Calu3 (cell line): ENCODE measurements at places on chromosomes 1 and 21. TPM values are rescaled to one million over a fixed set of nuclear protein-coding genes. Genes with fewer than 3 reads are reported as not detected.

GRCh38 chr1:234559902-234560676 lies 49.9 kb downstream of the IRF2BP2 start:
- H3K4me1 ChIP-seq = peaks cover 27% of the 10 kb centered on the region
- H3K4me3 ChIP-seq = no peak overlapping the region
- DNase-seq = no peak
- H3K27ac ChIP-seq = no peak overlapping the region
- H3K36me3 ChIP-seq = peaks cover 4% of the 10 kb centered on the region

DNA sequence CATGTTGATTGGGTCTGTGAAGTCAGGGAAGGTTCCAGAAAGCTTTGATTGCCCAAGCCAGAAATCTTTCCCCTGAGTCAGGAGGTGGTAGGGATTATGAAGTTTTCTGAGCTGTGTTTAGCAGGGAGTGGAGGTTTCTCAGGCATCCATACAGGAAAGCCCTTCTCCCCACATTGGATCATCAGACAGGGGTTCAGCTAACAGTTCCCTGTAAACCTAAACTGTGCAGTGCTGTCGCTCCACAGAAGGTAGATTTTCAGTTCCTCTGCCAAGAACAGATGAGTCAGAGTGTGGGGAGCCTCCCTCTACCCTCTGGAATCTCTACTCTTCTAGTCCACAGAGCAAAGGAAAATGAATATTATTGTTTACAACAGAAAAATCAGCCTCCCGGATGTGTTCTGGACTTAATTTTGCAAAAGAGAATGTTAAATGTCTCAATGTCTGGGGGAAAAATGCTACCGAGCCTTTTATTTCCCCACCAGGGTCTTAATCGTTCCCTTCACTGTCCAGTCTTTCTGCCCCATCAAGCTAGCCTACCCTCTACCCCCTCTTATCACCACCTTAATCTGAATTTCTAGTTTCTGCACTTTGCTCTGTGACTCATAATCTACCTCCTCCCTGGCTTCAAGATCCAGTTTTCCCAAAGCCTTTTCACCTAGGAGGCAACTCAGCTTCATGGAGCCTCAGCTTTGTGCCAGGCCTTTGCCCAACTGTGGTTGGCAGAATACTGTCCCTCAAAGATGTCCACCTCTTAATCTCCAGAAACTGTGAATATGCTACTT lies 355.6 kb downstream of the PRDM2 start:
- no peaks in the 10 kb centered on the region for H3K4me1 ChIP-seq
- no peak for DNase-seq
- H3K4me3 ChIP-seq = no peak overlapping the region
- H3K36me3 ChIP-seq = no peaks in the 10 kb centered on the region
- no peaks in the 10 kb centered on the region for H3K27me3 ChIP-seq

GRCh38 chr1:218946147-218946546 lies 227.5 kb upstream of the LYPLAL1 start:
- peaks cover 22% of the 10 kb centered on the region for H3K36me3 ChIP-seq
- H3K27ac ChIP-seq = peak overlapping the region; percentile 66
- peaks cover 60% of the 10 kb centered on the region for H3K4me1 ChIP-seq
- no peaks in the 10 kb centered on the region for H3K27me3 ChIP-seq

GRCh38 chr1:229694053-229694693 lies 68.1 kb downstream of the URB2 start:
- peaks cover 33% of the 10 kb centered on the region for H3K27me3 ChIP-seq
- H3K4me1 ChIP-seq = no peaks in the 10 kb centered on the region

GRCh38 chr1:158285756-158286241 lies 3.9 kb upstream of the CD1C start:
- peaks cover 8% of the 10 kb centered on the region for H3K4me1 ChIP-seq
- no peaks in the 10 kb centered on the region for H3K36me3 ChIP-seq
- no peaks in the 10 kb centered on the region for H3K27me3 ChIP-seq

DNA sequence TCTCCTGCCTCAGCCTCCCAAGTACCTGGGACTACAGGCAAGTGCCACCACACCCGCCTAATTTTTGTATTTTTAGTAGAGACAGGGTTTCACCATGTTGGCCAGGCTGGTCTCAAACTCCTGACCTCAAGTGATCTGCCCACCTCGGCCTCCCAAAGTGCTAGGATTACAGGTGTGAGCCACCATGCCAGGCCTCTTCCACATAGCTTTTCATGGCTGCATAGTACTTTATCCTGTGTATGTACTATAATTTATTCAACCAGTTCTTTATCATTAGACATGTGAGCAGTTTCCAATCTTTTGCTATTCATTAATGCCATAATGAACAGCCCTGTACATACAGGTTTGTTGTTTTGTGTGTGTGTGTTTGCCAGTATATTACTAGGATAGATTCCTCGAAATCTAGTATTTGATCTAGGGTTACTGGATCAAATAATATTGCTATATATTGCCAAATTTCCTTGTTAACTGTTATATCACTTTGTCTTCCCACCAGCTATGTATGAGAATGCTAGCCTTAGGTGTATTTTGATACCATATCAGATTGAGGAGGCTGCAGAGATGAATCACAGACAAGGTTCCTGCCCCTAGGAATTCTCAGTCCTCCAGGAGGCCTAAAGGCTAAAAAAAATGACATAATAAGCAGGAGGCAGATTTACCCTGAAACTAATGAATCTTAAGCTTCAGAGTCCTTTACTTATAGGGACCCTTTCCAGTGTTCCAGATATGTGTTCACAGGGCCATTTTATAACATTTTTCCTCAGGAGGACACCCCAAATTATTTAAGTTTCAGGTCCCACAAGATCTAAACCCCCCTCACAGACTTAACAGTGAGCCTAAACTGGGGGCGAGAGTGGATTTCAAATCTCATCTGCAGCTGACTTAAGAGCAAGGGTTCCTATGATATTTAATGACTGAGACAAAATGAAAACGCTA lies 2.1 kb upstream of the PDIK1L start:
- DNase-seq = no peak
- peak overlapping the region; percentile 91 for H3K4me3 ChIP-seq
- no peaks in the 10 kb centered on the region for H3K27me3 ChIP-seq
- peaks cover 31% of the 10 kb centered on the region for H3K36me3 ChIP-seq

- H3K27me3 ChIP-seq = no peaks in the 10 kb centered on the region
- H3K27ac ChIP-seq = no peak overlapping the region
- H3K36me3 ChIP-seq = peaks cover 2% of the 10 kb centered on the region
- DNase-seq = no peak
- H3K4me3 ChIP-seq = no peak overlapping the region
Measured at GRCh38 chr1:230393722-230394121, 32.4 kb downstream of the PGBD5 start.

DNA sequence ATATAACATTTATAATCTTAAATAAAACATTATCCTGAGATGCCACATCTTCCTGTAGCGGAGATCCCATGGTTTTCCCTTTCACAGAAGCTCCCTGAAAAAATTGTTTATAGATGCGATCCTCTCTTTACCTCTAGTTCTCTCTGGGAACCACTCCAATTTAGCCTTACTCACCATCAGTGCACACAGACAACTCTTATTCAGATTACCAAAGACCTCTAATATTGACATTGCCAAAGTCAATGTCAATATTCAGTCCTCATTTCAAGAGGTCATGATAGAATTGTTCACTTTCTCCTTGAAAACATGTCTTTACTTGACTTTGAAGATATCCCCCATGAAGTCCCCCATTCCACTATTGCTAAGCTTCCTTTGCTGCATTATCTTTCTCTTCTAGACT lies 248.8 kb downstream of the CTH start:
- no peak for DNase-seq
- no peak overlapping the region for H3K27ac ChIP-seq
- H3K4me1 ChIP-seq = no peaks in the 10 kb centered on the region

- H3K4me3 ChIP-seq = no peak overlapping the region
- H3K36me3 ChIP-seq = no peaks in the 10 kb centered on the region
- H3K27ac ChIP-seq = no peak overlapping the region
- H3K4me1 ChIP-seq = no peaks in the 10 kb centered on the region
- no peak for DNase-seq
Measured at GRCh38 chr1:161836018-161836417, 69.9 kb downstream of the ATF6 start.

GRCh38 chr1:215285013-215285800 lies 202.7 kb downstream of the KCNK2 start:
- H3K4me1 ChIP-seq = no peaks in the 10 kb centered on the region
- no peak for DNase-seq
- no peaks in the 10 kb centered on the region for H3K36me3 ChIP-seq
- H3K27ac ChIP-seq = no peak overlapping the region
- H3K4me3 ChIP-seq = no peak overlapping the region
- no peaks in the 10 kb centered on the region for H3K27me3 ChIP-seq

ADORA1 gene
- 1.5 and 1.7 TPM in 2 replicates for total RNA-seq

TNFSF18 gene
- not detected in 2 replicates for total RNA-seq

HES3 gene
- total RNA-seq = not detected in 2 replicates

LRRC7 gene
- 0.14 and 0.47 TPM in 2 replicates for total RNA-seq

TAS1R1 gene
- not detected in 2 replicates for total RNA-seq

FGGY gene
- total RNA-seq = 8.5 and 11.1 TPM in 2 replicates

CTSE gene
- 425 and 457 TPM in 2 replicates for total RNA-seq

BARHL2 gene
- total RNA-seq = not detected in 2 replicates

ERICH3 gene
- 0.15 and 0.35 TPM in 2 replicates for total RNA-seq
